Ammon's horn (tissue), 1 donor: ENCODE measurements at places on chromosomes 12 and 14.

DNA sequence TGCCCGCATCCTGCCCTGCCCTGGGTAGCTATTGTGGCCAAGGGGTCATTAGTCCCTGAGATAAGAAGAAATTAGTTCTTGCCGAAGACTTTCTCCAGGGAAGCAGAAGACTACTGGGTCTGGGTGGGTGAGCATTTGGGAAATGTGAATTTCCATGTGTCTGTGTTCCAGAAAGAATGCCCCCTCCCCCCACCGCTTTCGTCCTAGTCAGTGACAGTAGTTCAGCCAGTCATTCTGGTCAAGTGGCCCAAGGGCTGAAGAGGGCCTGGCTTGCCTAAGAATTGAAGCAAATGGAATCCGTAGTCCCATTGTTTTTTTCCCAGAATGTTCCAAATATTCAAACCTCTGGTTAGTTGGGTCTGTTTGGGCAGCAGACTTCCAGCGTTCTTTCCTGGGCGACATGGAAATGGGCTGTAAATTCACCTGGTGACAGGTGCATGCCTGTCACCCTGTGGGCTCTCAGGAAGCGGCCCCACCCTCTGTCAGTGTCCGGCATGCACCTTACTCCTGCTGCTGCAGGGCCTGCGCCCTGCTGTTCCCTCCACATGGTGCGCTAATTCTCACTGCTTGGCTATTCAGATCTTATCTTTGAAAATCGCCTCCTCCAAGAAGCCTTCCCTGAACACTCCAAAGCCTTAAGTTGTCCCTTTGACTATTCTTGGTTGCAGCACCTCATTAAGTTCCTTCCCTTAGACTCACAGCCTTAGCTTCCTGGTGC, 1.4 kb upstream of the RFLNA start:
- no peak for DNase-seq

DNA sequence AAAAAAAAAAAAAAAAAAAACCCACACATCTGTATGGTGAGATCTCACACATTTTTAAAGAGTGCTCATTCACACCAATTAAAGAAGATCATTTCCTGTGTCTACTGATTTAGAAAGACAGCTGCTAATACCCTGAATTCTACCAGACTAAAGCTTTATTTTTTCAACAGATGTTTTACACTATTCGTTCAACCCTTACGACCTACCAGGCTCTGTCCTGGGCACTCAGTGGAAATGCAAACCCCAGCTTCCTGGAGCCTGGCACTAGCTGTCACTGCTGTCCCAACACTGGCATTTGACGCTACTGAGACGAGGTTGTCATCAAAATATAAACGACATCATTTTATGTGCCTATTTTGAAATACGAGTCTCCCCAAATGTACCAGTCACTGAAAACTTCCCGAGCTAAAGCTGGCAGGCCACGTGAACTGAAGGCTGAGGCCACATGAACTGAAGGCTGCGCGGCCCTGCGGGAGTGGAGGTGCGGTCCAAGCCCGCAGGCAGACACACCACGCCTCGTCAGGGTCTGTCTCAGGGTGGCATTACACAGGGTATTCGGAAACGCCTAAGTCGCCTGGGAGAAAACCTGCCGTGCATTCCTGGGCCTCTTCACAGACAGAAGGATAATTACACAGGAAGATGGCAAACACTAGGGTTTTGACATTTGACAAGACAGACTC, 27.2 kb downstream of the SLC15A4 start:
- DNase-seq, result no peak

DNA sequence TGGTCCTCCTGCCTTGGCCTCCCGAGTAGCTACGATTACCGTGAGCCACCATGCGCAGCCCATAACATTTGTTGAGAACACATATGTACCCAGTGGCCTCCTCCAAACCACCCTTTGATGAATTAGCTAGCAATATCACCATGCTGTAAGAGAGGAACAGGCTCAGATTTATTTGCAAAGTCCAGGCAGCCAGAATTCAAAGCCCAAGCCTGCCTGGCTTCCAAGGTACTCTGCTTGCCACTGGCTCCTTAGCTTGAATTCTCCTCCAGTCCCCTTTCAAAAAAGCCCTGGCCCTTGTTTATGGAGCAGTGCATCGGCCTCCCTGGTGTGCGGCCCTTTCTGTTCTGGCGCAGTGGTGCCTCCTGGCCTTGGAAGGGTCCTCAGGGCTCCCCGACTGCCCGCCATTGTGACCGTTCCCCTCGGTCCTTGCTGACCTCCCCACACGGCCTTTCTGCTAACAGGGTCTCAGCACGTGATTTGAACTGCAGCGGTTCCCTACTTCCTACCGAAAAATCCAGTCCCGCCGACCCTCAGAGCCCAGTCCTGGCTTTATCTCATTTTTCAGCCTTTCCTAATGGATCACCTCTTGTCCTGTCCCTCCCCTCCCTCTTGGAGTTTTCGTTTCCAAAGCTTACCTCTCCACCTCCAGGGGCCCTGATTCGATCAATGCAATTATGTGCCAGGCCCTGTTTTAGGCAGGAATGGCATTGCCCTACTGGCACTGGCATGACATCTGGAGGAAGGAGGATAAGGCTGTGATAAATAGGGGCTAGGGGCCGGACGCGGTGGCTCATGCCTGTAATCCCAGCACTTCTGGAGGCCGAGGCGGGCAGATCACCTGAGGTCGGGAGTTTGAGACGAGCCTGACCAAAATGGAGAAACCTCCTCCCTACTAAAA, 22.0 kb downstream of the SLC25A29 start:
- DNase-seq, result no peak

DNA sequence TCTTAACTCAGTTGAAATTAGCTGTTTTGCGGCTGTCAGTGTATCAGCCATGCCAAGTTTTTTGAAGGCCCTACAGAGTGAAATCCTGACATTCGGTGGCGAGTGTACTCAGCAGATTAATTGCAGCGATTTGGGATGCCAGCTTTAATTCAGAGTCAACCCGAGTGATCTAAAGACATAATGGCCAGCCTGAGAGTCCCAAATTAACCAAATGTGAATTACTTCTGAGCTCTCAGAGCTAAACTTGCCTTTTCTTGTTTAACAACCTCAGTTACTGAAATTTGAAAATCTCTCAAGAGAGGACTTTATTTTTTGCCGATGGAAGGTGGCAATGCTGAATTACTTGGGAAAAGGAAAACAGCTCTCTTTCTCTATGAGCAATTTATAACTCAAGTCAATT, 148.5 kb downstream of the GLT1D1 start:
- no peak for DNase-seq

GRCh38 chr14:72907886-72908285, 14.0 kb upstream of the DPF3 start:
- DNase-seq, result no peak

- DNase-seq, result peak; percentile 81
These were observed 59.4 kb downstream of the TSPAN11 start for GRCh38 chr12:30985814-30986452.

- no peak for DNase-seq
These were observed 103.5 kb downstream of the GLT1D1 start for GRCh38 chr12:128956755-128957154.

GRCh38 chr12:132700212-132700822, 10.3 kb upstream of the PGAM5 start:
- no peak for DNase-seq

GRCh38 chr12:78636231-78636855, 228.2 kb upstream of the SYT1 start:
- DNase-seq, result no peak

GRCh38 chr12:122356192-122356635, 66.3 kb downstream of the CLIP1 start:
- peak; percentile 57 for DNase-seq

GRCh38 chr12:97127061-97127460, 220.0 kb downstream of the NEDD1 start:
- no peak for DNase-seq

- DNase-seq, result no peak
These were observed 239.2 kb upstream of the CPNE8 start for GRCh38 chr12:39144613-39145061.

DNA sequence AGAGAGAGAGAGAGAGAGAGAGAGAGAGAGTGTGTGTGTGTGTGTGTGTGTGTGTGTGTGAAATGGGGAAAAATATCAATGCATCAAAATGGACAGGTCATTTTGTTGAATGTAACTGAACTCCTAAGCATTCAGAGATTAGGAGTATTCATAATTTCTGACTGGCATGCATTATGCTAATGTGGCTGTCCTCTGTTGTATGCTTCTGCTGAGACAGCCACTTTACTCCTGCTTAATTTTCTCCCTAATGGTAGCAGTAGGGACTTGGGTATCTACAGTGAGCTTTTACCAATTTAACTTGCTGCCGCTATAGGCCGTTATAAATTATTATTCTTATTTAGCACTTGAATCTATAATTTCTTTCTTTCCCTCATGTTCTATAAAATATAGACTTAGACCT, 924.8 kb downstream of the NRXN3 start:
- DNase-seq, result no peak

GRCh38 chr14:54564868-54565784, 1.8 kb upstream of the SAMD4A start:
- DNase-seq, result peak; percentile 62

- DNase-seq, result peak; percentile 81
These were observed 414 bp downstream of the UNC79 start for GRCh38 chr14:93431036-93431670.

DNA sequence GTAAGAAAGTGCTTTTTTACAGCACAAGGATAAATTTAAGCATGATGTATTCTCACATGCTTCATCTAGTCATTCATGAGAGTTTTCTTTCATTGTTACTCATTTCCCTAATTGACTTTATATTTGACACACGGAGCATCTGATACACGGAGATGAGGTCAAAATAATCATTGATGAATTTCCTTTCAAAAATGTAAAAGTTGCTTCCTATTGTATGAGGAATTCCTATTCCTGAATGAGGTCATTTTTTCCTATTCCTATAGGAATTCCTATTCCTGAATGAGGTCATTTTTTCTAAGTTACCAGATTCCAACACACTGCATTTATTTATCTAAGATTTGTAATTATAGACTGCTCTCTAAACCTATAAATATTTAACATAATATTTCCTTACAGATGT, 316.7 kb upstream of the KITLG start:
- DNase-seq, result no peak

- peak; percentile 38 for DNase-seq
These were observed 17.4 kb downstream of the FOXN3 start for GRCh38 chr14:89399594-89400068.
